ENCODE measurements at places on chromosomes 6 and 20.

GRCh38 chr6:23447731-23448130 is 678.3 kb upstream of the NRSN1 start:
- DNase-seq = no peak

DNA sequence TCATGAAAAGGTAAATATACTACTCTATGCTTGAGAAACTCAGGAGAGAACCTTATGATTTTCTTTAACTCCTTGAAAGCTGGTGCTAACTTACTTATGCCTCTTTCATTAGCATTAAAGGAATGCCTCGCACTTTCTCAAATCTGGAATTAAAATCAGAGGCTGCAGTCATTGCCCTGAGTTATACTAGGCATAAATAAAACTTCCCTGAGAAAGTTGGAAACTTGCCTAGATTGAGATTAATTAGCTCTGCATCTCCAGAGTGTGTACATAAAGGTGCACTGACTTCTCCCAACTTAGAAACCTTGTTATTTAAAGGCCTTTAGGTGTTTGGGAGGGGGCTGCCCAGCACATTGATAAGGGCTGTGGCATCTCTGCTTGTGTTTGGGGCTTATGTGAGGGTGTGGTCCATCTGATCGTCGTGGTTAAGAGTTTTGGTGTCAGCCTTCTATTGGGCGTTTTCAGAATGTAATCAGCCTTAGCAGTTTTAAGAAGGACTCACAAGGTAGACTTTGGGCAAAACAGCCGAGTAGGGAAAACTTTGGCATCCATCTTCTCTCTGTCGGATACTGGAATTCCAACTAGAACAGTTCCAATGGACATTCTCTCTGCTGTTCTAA is 32.1 kb upstream of the CCN6 start:
- no peak for DNase-seq

GRCh38 chr6:42449917-42450476 is 1.7 kb downstream of the TRERF1 start:
- DNase-seq = no peak

DNA sequence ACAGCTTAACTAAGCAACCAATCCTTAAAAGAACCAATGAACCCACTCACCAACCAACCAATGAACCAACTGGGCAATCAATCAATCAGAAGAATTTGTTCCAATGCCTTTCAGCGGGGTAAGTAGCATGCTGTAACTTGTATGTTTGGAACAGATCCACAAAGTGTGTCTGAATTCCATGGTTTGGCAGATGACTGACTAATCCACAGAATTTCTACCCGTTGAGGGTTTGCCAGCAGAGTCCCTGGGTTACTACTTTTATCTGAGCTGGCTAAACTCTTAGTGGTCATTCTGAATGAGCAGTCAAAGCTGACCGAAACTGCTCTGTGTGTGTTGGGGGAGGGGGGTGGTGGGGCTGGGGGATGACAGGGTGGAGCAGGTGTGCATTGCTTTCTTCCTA is 125.0 kb upstream of the JAG1 start:
- DNase-seq = no peak

- peak; percentile 51 for DNase-seq
These were observed 705.4 kb downstream of the PTPRT start for GRCh38 chr20:42484335-42484734.

GRCh38 chr6:155419161-155419560 is 36.5 kb downstream of the NOX3 start:
- no peak for DNase-seq

- peak; percentile 28 for DNase-seq
These were observed 13.7 kb upstream of the ZFP57 start for GRCh38 chr6:29694637-29695036.

GRCh38 chr6:112311950-112312547 is 35.1 kb upstream of the RFPL4B start:
- DNase-seq = peak; percentile 23

GRCh38 chr6:2220154-2220553 is 25.3 kb downstream of the GMDS start:
- no peak for DNase-seq

- DNase-seq = peak; percentile 75
These were observed 1.4 kb downstream of the BACH2 start for GRCh38 chr6:90294989-90295853.

- no peak for DNase-seq
These were observed 65.3 kb downstream of the AFG1L start for GRCh38 chr6:108359901-108360882.

GRCh38 chr6:33817489-33817888 is 13.7 kb upstream of the MLN start:
- DNase-seq = no peak

DNA sequence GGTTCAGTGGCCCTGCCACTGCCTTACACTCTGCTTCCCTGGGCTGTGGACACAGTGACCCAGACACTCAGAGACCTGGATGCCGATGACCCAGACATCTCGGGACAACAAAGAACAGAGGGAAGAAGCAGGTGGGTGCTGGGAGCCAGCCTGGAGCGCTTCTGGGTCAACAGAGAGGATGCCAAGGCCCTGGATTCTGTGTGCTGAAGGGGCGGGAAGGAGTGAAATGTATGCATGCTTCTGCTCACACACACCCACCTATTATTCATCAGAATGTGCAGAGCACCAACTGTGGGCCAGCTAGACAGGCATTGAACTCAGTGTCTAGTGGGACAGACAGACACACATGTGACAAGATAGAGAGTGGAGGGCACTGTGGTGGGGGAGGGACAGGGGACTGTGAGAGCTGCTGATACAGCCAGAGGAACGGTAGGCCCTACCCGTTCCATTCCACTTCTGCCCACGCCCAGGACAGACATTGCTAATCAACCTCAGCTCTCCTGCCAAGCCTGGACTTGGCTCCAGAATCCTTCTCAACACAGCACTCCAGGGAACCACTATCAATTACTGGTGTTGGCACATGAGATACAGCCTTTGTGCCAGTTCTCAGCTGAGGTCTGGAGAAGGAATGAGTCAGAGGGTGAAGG is 20.2 kb downstream of the KCNK15 start:
- DNase-seq = no peak

GRCh38 chr20:5592165-5592564 is 158.0 kb upstream of the SHLD1 start:
- DNase-seq = no peak

- DNase-seq = peak; percentile 72
These were observed 7.8 kb downstream of the FOXF2 start for GRCh38 chr6:1396952-1397868.

DNA sequence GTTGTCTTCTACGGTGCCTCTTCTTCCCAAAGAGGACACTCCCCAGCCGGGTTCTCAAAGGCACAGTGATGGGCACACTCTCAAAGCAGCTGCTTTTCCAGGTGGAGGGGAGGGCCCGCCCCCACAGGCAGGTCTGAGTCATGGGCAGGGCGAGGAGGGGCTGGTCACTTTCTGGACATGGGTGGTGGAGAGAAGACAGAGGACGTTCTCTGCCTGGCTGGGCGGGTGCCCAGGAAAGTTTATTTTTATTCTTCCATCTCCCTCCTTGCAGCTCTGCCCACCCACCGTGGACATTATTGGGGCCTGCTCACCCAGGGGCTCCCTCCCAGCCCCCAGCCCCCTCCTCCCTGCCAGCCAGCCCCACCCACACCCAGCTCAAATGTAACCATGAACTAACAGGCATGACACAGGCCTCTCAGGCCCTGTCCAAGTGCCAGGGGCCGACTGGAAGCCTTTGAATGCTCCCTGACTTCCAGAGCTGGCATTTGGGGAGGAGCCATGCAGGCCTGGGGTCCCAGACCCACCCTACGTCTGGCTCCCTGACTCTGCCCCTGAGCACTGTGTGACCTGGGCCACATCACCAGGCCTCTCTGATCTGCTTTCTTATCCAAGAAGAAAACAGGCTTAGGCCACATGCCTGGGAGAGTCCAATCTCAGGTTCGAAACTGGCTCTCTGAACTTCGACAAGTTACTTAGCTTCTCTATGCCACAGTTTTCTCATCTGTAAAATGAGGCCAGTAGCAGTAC is 8.0 kb downstream of the TGM2 start:
- no peak for DNase-seq

GRCh38 chr6:13290335-13290734 is 38.0 kb downstream of the TBC1D7 start:
- no peak for DNase-seq

DNA sequence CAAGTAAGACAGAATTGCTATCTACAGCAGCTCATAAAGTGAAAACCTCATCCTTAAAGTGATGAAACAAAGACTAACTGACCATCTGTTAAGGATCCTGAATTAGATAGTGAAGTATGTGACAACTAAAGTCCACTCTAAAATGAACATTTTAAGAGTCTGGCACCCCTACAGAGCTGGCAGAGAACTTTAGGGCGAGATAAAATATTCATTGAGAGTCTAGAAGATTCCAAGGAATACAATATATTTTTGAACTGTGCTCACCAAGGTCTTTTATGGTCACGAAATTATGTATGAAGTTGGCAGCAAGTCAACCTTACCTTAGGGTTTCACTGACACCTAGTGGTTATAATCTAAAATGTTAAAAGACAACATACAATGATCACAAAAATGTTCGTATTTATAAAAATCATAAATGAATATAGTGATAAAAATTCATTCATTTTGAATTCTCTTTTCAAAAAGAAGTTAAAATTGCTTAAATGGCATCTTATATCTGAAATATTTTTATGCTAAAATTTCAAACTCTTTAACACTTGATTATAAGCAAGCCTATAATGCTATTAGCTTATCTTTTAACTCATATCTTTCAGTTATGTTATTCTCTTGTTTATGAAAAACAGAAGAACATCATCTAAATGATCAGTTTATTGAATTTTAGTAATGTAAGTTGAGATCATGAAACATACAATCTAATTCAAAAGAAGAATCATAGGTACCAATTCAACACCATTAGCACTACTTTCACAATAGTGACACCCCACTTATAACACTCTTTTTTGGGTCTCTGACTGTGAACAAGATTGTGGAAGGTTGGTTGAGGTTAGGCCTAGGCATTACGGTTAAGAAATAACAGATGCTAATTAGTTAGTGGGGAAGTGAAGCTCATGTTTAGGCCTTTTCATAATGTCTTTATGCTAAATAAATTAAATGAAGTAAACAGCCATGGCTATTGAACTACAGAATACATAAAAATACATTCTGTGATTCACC is 27.5 kb downstream of the RSPH3 start:
- DNase-seq = peak; percentile 57

- no peak for DNase-seq
These were observed 47.2 kb downstream of the NOL4L start for GRCh38 chr20:32537657-32538525.

Data from inflammatory macrophage treated with lipopolysaccharide for 4 hours (primary cell).